Naive B cell (primary cell): ENCODE measurements at places on chromosomes 1 and 21. TPM values are rescaled to one million over a fixed set of nuclear protein-coding genes. Genes with fewer than 3 reads are reported as not detected.

- DNase-seq, result no peak
- no peak overlapping the region for H3K4me3 ChIP-seq
- H3K27ac ChIP-seq, result no peak overlapping the region
- no peaks in the 10 kb centered on the region for H3K36me3 ChIP-seq
- H3K4me1 ChIP-seq, result peaks cover 31% of the 10 kb centered on the region
- H3K27me3 ChIP-seq, result peaks cover 17% of the 10 kb centered on the region
Observed at GRCh38 chr21:42160111-42160721, 58.7 kb upstream of the ABCG1 start.

GRCh38 chr1:1132042-1132950 lies 16.4 kb upstream of the C1orf159 start:
- DNase-seq, result no peak
- H3K4me3 ChIP-seq, result no peak overlapping the region
- no peaks in the 10 kb centered on the region for H3K36me3 ChIP-seq
- H3K4me1 ChIP-seq, result peaks cover 31% of the 10 kb centered on the region
- H3K27ac ChIP-seq, result peak overlapping the region; percentile 99
- no peaks in the 10 kb centered on the region for H3K27me3 ChIP-seq

DNA sequence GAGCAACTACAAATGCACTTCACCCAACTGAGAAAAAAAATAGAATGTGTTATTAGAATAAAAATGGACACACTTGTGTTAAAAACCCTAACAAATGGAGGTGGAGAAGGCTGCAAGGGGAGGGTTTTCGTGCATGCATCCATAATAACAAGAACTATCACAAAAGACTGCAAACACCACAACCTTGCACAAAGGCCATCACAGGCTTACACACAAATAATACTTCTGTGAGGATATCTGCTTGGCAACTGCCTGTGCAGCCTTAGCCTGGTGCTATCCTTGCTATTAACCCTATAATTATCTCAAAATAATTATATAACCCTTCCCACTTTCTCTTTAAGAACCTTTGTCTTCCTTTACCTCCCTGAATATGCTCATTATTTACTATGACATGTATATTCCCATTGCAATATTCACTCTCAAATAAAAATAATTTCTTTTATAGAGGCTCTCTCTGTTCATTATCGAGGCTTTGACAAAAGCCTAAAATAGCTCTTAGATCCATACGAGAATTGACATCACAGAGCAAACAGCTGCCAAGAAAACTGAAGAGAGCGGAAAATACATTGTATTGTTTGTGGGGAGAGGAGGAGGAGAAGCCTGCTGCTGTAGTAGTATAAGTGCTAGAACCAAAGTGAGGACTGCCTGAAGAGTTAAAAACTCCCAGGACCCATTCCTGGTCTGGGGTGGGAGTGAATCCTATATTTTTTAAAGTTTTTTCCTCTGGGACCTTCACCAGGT lies 1768.7 kb downstream of the BRINP3 start:
- H3K27ac ChIP-seq, result no peak overlapping the region
- no peak for DNase-seq
- H3K36me3 ChIP-seq, result no peaks in the 10 kb centered on the region
- H3K27me3 ChIP-seq, result no peaks in the 10 kb centered on the region
- H3K4me3 ChIP-seq, result no peak overlapping the region
- no peaks in the 10 kb centered on the region for H3K4me1 ChIP-seq

GRCh38 chr21:35025206-35026152 lies 23.6 kb downstream of the RUNX1 start:
- peak overlapping the region; percentile 95 for H3K27ac ChIP-seq
- H3K4me3 ChIP-seq, result peak overlapping the region; percentile 90
- peaks cover 3% of the 10 kb centered on the region for H3K36me3 ChIP-seq
- peaks cover 51% of the 10 kb centered on the region for H3K4me1 ChIP-seq
- H3K27me3 ChIP-seq, result no peaks in the 10 kb centered on the region
- DNase-seq, result no peak

DNA sequence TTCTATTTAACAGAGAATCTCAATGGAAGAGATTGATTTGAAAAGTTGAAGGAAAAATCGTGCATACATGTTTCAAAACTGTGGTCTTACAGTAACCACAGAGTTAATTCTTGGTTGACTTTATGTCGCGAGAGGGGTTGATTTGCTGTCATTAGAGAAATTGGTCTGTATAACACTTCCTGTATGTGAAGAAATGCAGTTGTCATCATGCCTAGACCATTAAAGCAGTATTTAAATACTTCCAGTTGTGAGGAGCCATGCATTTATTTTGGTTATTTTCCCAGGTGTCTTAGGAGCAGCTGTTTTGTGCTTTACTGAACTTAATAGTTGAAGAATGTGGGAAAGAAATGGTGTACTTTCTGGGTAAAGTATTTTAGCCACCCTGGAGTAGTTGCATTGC lies 76.2 kb downstream of the NFIA start:
- H3K4me3 ChIP-seq, result no peak overlapping the region
- DNase-seq, result no peak
- H3K36me3 ChIP-seq, result no peaks in the 10 kb centered on the region
- no peak overlapping the region for H3K27ac ChIP-seq
- no peaks in the 10 kb centered on the region for H3K4me1 ChIP-seq
- no peaks in the 10 kb centered on the region for H3K27me3 ChIP-seq

DNA sequence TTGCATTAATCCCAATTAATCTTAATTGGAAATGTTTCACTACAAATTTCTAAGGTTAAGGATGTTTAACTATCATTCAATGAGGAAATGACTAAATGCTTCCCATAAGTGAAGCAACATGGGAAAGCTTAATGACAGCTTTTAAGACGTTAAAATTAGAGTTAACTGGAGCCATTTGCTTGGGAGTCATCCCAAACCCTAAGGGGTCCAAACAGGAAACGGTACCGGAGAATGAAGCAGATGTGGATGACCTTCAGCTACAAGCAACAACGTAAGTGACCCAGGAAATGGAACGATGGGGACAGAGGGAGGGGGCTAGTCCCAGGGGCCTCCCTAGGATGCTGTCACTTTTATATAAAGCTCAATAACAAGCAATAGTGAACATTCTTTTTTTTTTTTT lies 62.2 kb downstream of the CAPZB start:
- H3K27me3 ChIP-seq, result no peaks in the 10 kb centered on the region
- H3K27ac ChIP-seq, result peak overlapping the region; percentile 16
- DNase-seq, result no peak
- H3K4me3 ChIP-seq, result no peak overlapping the region

DNA sequence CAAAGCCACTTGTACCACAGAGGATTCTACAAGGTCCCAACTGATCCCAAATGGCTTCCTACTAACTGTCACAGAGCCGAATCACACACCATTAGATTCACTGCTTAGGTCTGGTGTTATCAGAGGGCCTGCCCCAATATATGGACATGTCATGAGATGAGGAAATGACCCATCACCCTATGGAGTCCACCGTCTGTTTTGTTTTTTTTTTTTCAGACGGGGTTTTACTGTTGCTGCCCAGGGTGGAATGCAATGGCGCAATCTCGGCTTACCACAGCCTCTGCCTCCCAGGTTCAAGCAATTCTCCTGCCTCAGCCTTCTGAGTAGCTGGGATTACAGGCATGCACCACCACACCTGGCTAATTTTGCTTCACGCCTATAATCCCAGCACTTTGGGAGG lies 83.8 kb upstream of the ETS2 start:
- H3K27ac ChIP-seq, result no peak overlapping the region
- peaks cover 8% of the 10 kb centered on the region for H3K36me3 ChIP-seq
- H3K4me3 ChIP-seq, result no peak overlapping the region
- peaks cover 6% of the 10 kb centered on the region for H3K27me3 ChIP-seq
- H3K4me1 ChIP-seq, result no peaks in the 10 kb centered on the region

DNA sequence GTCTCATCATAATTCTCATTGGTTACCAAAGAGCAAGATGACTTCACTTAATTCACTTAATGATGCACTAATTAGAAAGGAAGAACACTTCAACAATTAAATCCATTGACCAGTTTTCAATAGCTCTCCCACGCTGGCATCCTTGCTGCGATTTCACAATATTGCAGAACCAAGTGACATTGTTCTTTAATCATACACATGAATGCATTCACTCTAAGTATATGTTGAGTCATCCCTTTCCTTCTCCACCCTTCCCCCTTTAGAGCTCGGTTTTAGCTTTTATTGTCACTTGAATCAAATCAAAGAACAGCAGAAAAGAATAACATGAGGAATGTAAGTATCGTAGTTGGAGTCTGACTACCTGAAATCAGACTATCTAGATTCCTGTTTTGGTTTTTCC lies 233.6 kb upstream of the FMN2 start:
- no peaks in the 10 kb centered on the region for H3K36me3 ChIP-seq
- H3K4me3 ChIP-seq, result no peak overlapping the region
- no peak for DNase-seq
- H3K4me1 ChIP-seq, result no peaks in the 10 kb centered on the region
- H3K27ac ChIP-seq, result no peak overlapping the region

- H3K36me3 ChIP-seq, result peaks cover 3% of the 10 kb centered on the region
- peak; percentile 13 for DNase-seq
- H3K4me3 ChIP-seq, result peak overlapping the region; percentile 93
- H3K27ac ChIP-seq, result peak overlapping the region; percentile 93
- peaks cover 51% of the 10 kb centered on the region for H3K4me1 ChIP-seq
Observed at GRCh38 chr1:154326546-154327465, 1.5 kb downstream of the ATP8B2 start.

DNA sequence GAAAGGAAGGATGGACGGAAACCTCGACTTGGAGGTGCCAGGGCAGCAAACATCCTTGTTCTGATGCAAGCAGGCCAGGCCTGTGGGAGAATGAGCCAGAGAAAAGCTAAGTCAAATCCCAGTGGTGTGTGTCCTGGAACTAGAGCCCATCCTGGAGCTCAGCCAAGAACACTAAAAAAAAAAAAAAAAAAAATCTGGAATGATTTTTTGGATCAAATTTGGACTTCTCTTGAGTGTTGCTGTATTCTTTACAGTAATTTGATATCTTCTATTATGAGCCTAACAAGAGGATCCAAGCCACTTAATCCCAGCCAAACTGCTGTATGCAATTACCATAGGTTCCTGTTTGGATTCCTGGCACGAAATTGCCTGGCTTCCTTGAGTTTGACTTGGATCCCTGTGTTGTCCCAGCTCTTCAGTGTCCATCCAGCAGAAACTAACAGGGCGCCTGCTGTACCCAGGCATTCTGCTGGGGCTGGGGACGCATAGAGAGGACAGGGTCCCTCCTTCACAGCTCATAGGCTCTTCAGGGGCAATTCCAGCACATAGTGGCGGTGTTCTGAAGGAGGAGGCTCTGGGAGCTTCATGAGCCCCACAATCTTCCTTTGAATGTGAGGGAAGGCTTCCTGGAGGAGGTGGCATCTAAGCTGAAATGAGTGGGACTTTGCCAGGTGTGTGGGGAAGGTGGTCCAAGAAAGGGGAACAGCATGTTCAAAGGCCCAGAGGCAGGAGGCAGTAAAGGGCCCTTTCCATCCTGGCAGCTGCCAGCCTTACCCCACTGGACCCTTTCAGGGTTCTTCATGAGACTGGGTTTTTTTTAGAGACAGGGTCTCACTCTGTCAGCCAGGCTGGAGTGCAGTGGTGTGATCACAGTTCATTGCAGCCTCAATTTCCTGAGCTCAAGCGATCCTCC lies 24.7 kb downstream of the EPHX1 start:
- no peak overlapping the region for H3K27ac ChIP-seq
- H3K4me3 ChIP-seq, result no peak overlapping the region
- no peak for DNase-seq
- H3K27me3 ChIP-seq, result no peaks in the 10 kb centered on the region
- H3K36me3 ChIP-seq, result no peaks in the 10 kb centered on the region

GRCh38 chr1:14486401-14487201 lies 111.9 kb upstream of the KAZN start:
- no peak for DNase-seq
- H3K27me3 ChIP-seq, result peaks cover 2% of the 10 kb centered on the region
- peak overlapping the region; percentile 19 for H3K27ac ChIP-seq
- H3K4me1 ChIP-seq, result no peaks in the 10 kb centered on the region
- no peaks in the 10 kb centered on the region for H3K36me3 ChIP-seq

- no peak for DNase-seq
- no peaks in the 10 kb centered on the region for H3K36me3 ChIP-seq
- no peaks in the 10 kb centered on the region for H3K4me1 ChIP-seq
- no peak overlapping the region for H3K4me3 ChIP-seq
- H3K27ac ChIP-seq, result no peak overlapping the region
Observed at GRCh38 chr1:168736520-168736919, 7.5 kb upstream of the DPT start.

DNA sequence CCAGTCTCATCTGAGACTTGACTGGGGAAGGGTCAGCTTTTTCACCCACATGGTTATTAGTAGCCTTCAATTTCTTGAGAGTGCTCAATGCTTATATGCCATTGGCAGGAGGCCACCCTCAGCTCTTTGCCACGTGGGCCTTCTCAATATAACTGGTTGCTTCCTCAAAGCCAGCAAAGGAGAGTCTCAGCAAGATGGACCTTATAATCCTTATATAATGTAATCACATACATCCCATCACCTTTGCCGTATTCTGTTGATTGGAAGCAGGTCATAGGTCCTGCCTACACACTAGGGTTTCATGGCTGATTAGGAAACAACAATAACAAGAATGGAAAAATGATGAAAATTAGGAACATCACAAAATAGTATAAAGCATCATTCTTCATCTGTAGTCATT lies 22.9 kb downstream of the TSEN15 start:
- no peak for DNase-seq
- no peaks in the 10 kb centered on the region for H3K27me3 ChIP-seq
- no peak overlapping the region for H3K27ac ChIP-seq

- no peaks in the 10 kb centered on the region for H3K4me1 ChIP-seq
- H3K27me3 ChIP-seq, result peaks cover 14% of the 10 kb centered on the region
- no peak overlapping the region for H3K27ac ChIP-seq
- DNase-seq, result no peak
- no peak overlapping the region for H3K4me3 ChIP-seq
Observed at GRCh38 chr1:185539277-185539943, 194.8 kb upstream of the HMCN1 start.

DNA sequence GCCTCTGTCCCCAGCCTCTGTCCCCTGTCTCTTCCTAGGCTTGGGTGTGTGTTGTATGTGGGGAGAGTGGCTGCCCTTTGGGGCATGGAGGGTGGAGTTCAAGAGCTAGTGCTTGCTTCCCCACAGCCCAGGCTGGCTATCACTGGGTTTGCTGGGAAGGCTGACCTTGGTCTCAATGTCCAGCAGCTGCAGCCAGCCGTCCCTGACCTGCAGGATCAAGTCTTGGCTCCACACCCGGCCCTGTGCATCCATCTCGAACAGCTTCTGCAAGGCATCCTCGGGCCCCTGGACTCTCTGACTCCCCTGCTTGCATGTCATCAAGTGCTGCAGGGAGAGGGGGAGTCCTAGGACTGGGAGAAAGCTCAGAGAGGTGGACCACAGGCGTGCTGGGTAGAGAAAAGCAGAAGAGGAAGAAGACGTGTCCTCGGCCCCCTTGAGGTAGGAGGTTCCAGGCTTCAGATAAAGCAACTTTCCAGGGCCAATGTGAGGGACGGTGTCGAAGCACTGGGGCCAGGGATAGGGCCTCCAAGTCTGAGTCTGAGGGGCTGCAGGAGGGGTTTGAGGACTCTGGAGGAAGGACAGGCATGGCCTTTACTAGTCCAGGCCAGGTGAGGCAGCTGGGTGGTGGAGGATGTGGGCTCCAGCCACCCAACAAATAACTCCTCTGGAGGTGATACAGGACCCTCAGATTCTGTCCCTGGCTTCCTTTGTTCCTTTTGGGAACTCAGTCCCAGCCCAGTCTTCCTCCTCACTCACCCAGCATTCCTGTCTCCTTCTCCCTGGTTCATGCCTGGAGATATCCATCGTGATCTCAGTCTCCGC lies 4.0 kb downstream of the EPS8L3 start:
- DNase-seq, result no peak
- no peak overlapping the region for H3K4me3 ChIP-seq
- no peaks in the 10 kb centered on the region for H3K36me3 ChIP-seq
- H3K27me3 ChIP-seq, result no peaks in the 10 kb centered on the region
- H3K27ac ChIP-seq, result no peak overlapping the region
- H3K4me1 ChIP-seq, result peaks cover 3% of the 10 kb centered on the region

Gene TMCO4
- polyA plus RNA-seq, result 15.8 TPM

Gene RNU1-1
- 36.8 TPM for polyA plus RNA-seq

Gene S100A14
- not detected for polyA plus RNA-seq

Gene MANEAL
- polyA plus RNA-seq, result 3.7 TPM

Gene FCER1G
- 12.5 TPM for polyA plus RNA-seq
